ENCODE measurements at places on chromosomes 13 and 19.

DNA sequence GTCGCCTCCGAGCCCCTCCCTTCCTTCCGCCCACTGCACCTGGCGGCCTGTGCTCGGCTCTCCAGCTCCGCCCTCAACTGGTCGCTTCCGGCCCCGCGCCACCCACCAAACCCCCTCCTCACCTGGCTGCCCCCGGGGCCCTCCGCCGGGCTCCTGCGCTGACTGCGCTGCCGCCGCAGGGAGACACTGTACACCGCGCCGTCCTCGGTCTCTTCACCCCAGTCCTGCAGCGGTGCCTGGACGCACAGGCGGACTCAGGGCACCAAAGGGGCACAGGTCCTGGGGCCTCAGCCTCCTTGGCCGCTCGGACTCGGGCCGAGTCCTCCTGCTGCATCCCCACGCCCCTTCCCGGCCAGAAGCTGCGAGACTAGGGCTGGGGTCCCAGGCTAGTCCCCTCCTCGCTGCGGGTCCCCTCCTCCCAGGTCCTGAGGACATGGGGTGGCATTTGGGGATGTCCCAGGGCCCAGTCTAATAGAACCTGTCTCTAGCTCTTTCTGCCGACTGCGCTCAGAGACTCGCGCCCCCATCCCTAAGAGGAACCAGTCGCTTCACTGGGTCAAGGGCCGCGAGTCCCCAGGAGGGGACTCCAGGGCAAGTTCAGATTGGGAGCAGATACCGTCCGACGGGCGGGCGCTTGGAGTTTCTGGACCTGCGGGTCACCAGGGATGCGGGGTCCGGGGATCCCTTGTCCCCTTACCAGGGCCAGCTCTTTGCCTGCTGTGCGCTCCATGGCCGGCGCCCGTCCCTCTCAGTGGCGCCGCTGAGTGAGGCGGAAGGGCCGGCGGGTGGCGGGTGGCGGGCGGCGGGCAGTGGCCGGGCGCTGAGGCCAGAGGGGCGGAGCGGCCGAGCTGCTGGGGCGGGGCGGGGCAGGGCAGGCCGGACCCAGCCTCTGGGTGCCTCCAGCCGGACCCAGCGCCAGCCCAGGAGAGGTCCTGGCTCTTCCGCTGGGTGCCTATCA lies at the start of gene RGL3:
RGL3 (minus strand) TSS at position 766 of the 958 bp plus-strand sequence; CDS start at position 730, 36 bp downstream.
- DNase-seq, result no peak

DNA sequence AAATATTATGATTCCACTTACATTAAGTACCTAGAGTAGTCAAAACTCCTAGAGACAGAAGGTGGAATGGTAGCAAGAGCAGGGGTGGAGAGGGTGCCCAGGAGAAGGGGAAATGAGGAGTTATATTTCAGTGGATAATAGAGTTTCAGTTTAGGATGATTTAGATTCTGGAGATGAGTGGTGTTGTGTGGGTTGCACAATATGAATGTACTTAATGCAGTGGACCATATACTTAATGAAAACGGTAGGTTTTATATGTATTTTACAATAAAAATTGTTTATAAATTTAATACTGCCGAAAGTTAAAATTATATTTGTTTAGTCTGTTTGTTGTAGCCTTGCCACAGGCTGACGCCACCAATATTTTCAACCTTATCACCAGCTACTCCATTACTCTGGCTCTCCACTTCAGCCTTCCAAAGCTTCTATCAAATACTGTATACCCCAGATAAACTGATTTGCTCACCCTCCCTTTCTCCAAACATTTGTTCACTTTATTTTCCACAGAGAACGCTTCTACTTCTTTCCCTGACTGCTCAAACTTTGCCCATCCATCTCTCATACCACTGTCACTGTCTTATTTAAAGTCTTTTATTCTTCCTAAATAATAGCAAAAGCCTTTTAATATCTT lies 1.4 kb upstream of the RBM26 start:
- peak; percentile 14 for DNase-seq

- no peak for DNase-seq
Measured at GRCh38 chr19:31502536-31503170, 153.4 kb upstream of the TSHZ3 start.

DNA sequence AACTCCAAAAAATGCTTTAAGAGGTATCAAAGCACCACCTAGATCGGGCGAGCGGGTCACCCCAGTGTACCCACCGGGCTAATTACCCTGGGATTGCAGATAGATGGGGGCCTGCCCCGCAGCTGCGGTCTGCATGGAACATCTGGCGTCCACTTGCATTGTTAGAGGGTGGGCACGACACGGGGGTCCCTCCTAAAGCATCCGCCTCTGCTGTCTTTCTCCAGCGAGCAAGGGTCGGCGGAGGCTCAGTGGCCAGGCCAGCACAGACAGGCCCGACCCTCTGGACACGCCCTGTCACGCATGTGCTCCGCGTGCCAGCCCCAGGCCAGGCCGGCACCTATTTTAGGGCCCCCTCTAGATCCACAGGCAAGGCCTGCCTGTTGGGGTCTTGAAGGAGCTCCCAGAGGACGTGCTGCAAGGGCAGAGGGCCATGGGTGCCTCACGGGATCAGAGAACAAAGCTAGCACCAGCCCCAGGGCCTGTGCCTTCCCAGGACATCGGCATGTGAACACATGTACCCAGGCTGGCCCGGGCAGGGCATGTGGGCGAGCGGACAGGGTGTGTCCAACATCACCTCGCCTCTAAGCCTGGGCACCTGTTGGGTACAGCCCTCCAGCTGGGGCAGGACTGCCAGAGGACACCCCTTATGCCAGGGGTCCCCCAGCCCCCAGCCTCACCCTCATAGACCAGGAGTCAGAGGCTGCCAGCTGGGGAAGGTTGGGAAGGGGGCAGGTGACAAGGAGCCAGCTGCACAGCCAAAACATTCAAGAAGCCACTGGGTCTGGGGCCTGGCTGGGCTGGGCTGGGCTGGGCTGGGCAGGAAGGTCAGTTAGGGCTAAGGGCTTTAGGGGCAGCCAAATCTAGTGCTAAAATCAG lies 35.6 kb upstream of the NANOS3 start:
- peak; percentile 16 for DNase-seq

DNA sequence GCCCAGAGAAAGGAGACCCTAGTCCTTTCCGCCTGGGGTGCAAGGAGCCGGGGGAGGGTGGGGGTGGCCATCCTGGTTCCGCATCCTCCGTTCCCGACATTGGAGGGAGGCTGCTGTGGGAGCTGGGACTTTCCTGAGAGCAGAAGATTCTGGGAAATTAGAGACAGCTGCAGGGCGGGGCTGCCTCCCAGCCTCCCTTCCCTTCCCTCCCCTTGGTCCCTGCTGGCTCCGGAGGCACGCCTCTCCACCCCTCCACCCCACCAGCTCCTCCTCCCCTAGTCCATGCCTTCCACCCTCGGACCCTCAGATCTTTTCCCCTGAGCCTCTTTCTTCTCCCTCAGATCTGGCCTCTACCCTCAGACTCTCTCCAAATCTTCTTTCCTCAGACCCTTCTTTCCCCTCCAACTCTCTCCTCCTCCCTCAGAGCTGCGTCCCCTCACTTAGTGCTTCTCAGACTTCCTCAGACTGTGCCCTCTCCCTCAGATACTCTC lies 3.1 kb upstream of the BCL3 start:
- no peak for DNase-seq

- no peak for DNase-seq
Measured at GRCh38 chr13:65631078-65631477, 1599.1 kb downstream of the PCDH9 start.

DNA sequence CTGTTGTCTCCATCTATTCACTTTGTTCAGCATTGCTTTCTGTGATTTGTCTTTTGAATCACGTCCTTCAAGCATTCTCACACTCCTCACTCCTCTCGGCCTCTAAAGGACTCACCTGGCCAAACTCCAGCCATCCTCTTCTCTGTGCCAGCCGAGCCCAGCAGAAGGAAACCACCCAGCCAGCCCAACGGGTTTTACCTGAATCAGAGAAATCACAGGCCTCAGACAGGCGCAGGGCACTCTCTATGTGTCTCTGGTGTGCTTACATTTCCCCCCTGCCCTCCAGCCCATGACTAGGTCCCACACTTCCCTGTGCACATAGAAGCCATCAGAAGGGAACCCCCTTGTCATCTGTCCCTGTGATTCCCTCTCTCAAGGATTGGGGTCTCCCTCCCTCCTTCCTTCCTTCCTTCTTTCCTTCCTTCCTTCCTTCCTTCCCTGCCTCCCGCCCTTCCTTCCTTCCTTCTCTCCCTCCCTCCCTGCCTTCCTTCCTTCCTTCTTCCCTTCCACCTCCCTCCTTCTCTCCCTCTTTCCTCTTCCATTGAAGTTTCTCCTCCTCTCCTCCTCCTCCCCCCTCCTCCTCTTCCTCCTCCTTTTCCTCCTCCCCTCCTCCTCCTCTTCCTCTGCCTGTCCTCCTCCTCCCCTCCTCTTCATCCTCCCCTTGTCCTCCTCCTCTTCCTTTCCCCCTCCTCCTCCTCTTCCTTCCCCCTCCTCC lies 8.8 kb upstream of the ZNF541 start:
- no peak for DNase-seq

GRCh38 chr19:16003391-16003790 lies 54.6 kb downstream of the OR10H4 start:
- DNase-seq, result no peak

DNA sequence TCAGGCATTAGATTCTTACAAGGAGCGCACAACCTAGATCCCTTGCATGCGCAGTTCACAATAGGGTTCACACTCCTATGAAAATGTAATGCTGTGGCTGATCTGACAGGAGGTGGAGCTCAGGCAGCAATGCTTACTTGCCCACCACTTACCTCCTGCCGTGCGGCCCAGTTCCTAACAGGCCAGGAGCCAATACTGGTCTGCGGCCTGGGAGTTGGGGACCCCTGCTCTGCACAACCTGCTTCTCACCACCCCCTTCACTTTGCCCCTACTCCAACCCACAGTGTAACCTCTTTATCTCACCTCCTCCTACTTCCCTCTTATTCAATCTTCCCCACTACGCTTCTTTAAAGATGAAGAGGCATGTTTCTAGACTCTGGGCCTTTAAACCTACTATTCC lies 240.2 kb downstream of the RGCC start:
- no peak for DNase-seq

DNA sequence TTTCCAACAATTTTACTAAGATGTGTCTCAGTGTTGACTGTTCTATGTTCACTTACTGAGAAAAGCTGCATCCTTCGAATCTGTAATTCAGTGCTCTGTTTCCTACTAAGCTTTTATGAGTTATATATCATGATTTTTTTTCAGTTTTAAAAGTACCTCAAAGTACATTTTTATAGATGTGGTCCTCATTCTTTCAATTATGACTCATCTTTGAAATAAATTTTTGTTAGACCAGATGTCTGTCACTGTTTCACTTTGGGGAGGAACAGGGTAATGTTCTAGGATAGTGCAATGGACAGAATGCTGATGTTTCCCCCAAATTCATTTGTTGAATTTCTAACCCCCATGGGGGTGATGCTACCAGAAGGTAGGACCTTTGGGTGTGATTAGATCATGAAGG lies 74.8 kb downstream of the NALCN start:
- no peak for DNase-seq

GRCh38 chr13:111317042-111317550 lies 3.3 kb upstream of the TEX29 start:
- no peak for DNase-seq

DNA sequence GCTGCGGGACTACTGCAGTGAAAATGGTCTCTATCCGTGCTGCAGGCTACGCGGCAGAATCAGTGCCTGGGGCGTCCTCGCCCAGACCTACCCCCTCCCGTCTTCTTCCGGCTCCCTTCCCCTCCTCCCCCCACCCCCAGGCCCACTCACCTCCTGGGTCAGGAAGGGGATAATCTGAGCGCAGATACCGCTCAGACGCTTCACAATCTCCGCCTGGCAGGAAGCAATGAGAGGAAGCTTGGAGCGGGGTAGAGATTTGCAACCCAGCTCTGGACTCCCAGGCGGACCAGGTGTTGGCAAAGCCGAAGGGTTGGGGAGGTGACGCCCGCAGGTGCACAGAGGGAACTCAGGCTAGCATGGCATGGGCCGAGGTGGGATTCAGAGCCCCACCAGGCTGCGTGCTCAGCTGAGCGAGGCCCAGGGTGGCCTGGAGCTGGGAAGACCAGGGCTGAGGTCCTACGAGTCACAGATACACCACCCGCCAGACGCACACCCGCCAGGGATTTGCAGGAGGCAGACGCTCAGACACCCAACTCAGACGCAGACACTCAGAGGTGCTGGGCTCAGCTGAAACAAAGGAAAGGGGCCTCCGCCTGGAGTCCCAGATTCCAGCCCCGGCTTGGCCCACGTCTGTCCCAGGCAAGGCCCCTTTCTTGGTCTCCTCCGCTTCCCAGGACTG lies 4.1 kb downstream of the TLE2 start:
- DNase-seq, result no peak

- DNase-seq, result peak; percentile 24
Measured at GRCh38 chr13:28890712-28891111, 70.6 kb downstream of the MTUS2 start.

DNA sequence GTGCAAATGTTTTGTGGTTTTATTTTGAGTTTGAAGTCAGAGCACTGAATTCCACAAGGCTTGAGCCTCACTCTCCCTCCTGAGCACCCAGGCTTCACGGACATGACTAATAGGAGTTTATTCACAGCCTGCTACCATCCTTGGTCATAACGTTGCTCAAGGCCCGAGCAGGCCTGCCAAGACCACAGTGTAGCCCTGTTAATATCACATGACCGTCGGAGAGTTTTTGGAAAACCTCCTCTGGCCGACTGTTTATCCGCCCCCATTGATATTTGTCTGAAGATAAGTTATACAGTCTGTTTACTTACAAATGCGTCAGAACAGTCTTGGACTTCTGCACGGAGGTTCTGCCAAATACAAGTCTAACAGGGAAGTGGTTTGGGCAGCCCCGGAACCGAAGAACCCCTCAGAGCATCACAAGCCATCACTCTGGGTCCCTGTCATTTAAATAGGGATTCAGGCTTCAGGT lies 89.9 kb downstream of the COL4A2 start:
- no peak for DNase-seq

GRCh38 chr19:814152-815078 lies 7.3 kb downstream of the PLPPR3 start:
- no peak for DNase-seq

- DNase-seq, result peak; percentile 48
Measured at GRCh38 chr13:78121459-78122348, 203.1 kb upstream of the EDNRB start.

DNA sequence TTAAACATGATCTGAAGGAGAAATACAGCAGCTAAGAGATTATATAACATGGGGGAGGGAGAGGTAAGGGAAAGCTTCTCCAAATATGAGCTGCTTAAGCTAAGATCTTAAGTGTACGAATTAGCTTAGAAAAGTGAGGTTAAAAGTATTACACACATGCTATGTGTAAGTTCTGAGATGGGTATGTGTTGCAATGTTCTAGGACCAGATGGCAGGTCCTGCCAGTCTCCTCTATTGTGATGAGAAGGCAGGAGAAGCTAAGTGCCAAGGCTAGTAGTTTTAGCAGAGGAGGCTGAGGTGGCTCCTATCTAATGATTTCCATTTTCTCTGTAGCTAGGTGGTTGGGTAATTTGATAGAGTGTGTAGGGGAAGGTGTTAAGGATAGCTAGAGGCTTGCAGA lies 57.6 kb downstream of the MICU2 start:
- no peak for DNase-seq

- DNase-seq, result no peak
Measured at GRCh38 chr13:41699759-41700158, 242.4 kb downstream of the RGCC start.
